Sigmoid colon (tissue), 7 donors: ENCODE measurements at places on chromosomes 12 and 14.

DNA sequence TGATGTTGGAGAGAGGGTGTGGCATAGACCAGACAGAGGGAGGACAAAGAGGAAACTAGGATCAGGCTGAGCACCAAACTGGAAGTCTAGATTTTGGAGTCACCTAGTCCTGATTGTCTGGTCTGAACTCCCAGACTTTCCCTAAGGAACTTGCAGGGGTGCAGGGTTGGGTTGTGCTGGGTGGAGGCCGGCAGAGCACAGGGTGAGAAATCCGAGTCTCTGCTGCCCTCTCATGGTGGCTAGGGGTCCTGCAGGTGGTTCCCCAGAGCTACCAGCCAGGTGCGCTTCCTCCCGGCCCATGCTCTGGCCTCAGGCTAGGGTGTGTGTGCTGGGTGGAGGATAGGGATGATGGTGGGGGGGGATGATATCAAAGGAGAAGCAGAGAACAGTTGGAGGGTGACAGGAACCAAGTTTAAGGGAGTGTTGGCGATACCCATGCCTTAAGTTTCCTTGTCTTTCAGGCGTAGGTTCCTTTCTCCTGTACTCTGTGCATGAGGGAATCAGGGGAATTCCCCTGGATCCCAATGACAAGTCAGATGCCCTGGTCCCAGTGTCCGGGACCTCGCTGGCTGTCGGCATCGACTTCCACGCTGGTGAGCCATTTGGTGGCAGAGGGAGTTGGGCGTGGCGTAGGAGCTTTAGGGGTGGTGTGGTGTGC lies 33.5 kb upstream of the NXPH4 start:
- H3K36me3 ChIP-seq: peaks cover 74% of the 10 kb centered on the region
- H3K4me3 ChIP-seq: no peak overlapping the region
- no peaks in the 10 kb centered on the region for H3K4me1 ChIP-seq
- peak; percentile 88 for DNase-seq
- H3K27me3 ChIP-seq: no peaks in the 10 kb centered on the region

- no peaks in the 10 kb centered on the region for H3K27me3 ChIP-seq
- no peak overlapping the region for H3K27ac ChIP-seq
- no peak overlapping the region for H3K4me3 ChIP-seq
- H3K4me1 ChIP-seq: no peaks in the 10 kb centered on the region
Measured at GRCh38 chr14:82046512-82047226, 513.0 kb upstream of the SEL1L start.

- peaks cover 7% of the 10 kb centered on the region for H3K27me3 ChIP-seq
- no peak for DNase-seq
- no peak overlapping the region for H3K27ac ChIP-seq
Measured at GRCh38 chr14:76337635-76338545, 38.0 kb upstream of the ESRRB start.

- H3K27ac ChIP-seq: peak overlapping the region; percentile 100
- H3K4me3 ChIP-seq: peak overlapping the region; percentile 31
- H3K4me1 ChIP-seq: peaks cover 91% of the 10 kb centered on the region
- no peaks in the 10 kb centered on the region for H3K27me3 ChIP-seq
- H3K36me3 ChIP-seq: peaks cover 18% of the 10 kb centered on the region
- DNase-seq: peak; percentile 95
Measured at GRCh38 chr12:55720894-55721444, 776 bp downstream of the RDH5 start.

DNA sequence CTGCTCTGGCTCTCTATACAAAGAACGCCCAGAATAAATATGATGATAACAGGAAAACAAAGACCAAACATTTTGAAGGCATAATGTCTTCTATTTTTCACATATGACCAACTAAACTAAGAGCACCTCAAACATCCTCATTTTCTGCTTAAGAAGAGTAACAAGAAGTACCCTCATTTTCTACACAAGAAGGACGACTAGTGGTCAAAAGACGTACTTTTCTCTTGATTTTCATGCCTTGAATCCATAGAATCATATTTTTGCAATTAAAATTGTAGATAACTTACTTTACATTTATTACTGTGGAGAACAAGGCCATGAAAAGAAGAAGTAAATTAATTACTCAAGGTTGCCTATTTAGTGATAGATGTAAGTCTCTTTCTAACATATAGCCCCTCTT lies 358.6 kb downstream of the DUSP6 start:
- no peak for DNase-seq
- H3K27ac ChIP-seq: no peak overlapping the region
- H3K36me3 ChIP-seq: no peaks in the 10 kb centered on the region
- H3K4me3 ChIP-seq: no peak overlapping the region
- no peaks in the 10 kb centered on the region for H3K27me3 ChIP-seq

DNA sequence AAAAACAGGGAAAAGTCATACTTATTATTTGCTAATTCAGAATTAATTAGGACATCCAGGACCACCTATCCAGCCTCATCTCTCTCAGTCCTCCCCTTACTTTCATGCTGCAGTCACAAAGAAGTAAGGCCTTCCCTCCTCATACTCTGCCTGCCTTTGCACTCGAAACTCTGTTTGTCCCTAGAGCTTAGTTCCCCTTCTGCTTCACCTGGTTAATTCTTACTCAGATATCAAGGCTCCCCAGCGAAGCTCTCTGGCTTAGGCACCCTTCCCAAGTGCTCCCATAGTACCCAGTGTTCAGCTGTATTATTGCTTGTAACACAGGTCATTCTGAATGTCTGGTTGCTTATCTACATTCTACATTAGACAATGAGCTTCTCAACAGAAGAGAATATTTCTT lies 81.3 kb downstream of the ERGIC2 start:
- no peak for DNase-seq
- H3K36me3 ChIP-seq: no peaks in the 10 kb centered on the region
- H3K27me3 ChIP-seq: no peaks in the 10 kb centered on the region
- H3K4me1 ChIP-seq: no peaks in the 10 kb centered on the region
- H3K27ac ChIP-seq: no peak overlapping the region
- no peak overlapping the region for H3K4me3 ChIP-seq

DNA sequence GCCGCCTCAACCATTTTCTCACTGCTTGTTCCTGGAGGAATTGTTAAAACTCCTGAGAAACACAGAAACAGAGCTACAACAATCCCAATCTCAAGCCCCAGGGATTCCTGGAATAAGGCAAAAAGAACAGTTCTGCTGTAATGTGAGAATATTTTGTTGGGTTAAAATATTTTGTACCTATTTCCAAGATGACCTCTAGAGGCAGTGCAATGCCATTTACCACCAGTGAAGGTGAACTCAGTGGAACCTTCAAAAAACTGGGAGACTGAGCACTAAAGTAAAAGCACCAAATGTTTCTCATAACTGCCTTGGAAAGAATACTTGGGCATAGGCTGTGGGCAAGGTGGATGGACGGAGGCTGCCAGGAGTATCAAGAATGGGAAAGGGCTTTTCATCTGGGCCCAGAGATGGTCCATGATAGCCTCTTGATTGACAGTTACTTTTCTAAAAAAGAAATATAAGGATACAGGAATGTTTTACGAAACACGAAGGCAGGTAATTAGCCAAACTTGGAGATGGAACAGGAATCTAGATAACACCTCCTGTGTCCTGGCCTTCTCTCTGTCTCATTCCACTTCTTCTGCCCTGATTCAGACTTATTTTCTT lies 334.0 kb upstream of the FLRT2 start:
- H3K4me1 ChIP-seq: no peaks in the 10 kb centered on the region
- H3K36me3 ChIP-seq: no peaks in the 10 kb centered on the region
- DNase-seq: no peak
- H3K27me3 ChIP-seq: no peaks in the 10 kb centered on the region
- no peak overlapping the region for H3K27ac ChIP-seq
- no peak overlapping the region for H3K4me3 ChIP-seq

DNA sequence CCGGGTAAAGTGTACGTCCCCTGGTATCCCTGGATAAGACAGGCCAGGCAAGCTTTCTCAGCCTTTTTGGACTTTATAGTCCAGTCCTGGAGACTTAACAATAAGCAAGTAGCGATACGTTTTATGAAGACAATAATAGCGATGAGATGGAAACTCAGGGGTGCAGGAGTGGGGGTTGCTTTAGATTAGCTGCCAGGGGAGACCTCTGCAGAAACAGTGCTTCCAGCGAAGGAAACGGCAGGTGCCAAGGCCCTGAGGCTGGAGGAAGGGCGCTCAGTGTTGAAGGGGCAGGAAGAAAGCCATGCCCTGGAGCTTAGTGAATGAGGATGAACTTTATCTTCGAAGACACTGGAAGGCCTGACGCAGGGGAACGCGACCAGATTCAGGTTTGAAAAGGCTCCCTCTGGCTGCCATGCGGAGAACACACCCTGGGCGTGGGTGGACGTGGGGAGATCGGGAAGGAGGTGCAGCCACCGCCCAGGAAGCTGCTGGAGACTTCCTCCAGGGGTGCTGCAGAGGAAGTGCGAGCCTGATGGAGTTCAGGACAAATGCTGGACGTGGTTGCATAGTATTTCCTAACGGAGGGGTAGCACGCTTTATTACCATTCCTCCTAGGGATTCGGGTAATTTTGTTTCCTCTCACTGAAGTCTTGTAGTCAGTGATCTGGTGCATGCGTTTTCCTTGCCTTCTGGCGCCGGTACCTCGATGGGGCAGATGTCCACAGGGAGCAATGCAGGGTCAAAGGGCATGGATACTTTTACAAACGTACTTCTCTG lies 26.1 kb upstream of the UBC start:
- H3K27me3 ChIP-seq: no peaks in the 10 kb centered on the region
- no peaks in the 10 kb centered on the region for H3K36me3 ChIP-seq
- H3K4me3 ChIP-seq: peak overlapping the region; percentile 46
- DNase-seq: peak; percentile 96
- peaks cover 30% of the 10 kb centered on the region for H3K4me1 ChIP-seq
- H3K27ac ChIP-seq: peak overlapping the region; percentile 84

- no peaks in the 10 kb centered on the region for H3K36me3 ChIP-seq
- H3K27ac ChIP-seq: no peak overlapping the region
- no peak overlapping the region for H3K4me3 ChIP-seq
- DNase-seq: no peak
Measured at GRCh38 chr14:72643317-72643801, 250.5 kb downstream of the DPF3 start.

GRCh38 chr14:31133133-31133532 lies 74.5 kb downstream of the HECTD1 start:
- H3K36me3 ChIP-seq: peaks cover 34% of the 10 kb centered on the region
- DNase-seq: no peak
- H3K4me3 ChIP-seq: no peak overlapping the region

GRCh38 chr12:55780685-55781084 lies 36.8 kb downstream of the SARNP start:
- H3K27ac ChIP-seq: no peak overlapping the region
- peaks cover 11% of the 10 kb centered on the region for H3K36me3 ChIP-seq
- no peak for DNase-seq
- no peaks in the 10 kb centered on the region for H3K4me1 ChIP-seq
- H3K27me3 ChIP-seq: no peaks in the 10 kb centered on the region

- no peaks in the 10 kb centered on the region for H3K36me3 ChIP-seq
- H3K4me3 ChIP-seq: peak within 1 kb of the TSS; percentile 82
- H3K27ac ChIP-seq: peak within 1 kb of the TSS; percentile 92
- peak; percentile 92 for DNase-seq
Measured at GRCh38 chr12:63779498-63780481, at the start of gene RXYLT1. RXYLT1 (plus strand) TSS chr12:63779909; CDS start chr12:63779961, 52 bp downstream.

- H3K27me3 ChIP-seq: no peaks in the 10 kb centered on the region
- H3K27ac ChIP-seq: no peak overlapping the region
- H3K4me3 ChIP-seq: no peak overlapping the region
- H3K36me3 ChIP-seq: no peaks in the 10 kb centered on the region
- no peaks in the 10 kb centered on the region for H3K4me1 ChIP-seq
Measured at GRCh38 chr14:52342849-52343596, 28.9 kb downstream of the PTGER2 start.

GRCh38 chr14:100048786-100049185 lies 16.4 kb upstream of the EVL start:
- H3K36me3 ChIP-seq: no peaks in the 10 kb centered on the region
- no peaks in the 10 kb centered on the region for H3K27me3 ChIP-seq
- H3K27ac ChIP-seq: peak overlapping the region; percentile 44
- DNase-seq: no peak

DNA sequence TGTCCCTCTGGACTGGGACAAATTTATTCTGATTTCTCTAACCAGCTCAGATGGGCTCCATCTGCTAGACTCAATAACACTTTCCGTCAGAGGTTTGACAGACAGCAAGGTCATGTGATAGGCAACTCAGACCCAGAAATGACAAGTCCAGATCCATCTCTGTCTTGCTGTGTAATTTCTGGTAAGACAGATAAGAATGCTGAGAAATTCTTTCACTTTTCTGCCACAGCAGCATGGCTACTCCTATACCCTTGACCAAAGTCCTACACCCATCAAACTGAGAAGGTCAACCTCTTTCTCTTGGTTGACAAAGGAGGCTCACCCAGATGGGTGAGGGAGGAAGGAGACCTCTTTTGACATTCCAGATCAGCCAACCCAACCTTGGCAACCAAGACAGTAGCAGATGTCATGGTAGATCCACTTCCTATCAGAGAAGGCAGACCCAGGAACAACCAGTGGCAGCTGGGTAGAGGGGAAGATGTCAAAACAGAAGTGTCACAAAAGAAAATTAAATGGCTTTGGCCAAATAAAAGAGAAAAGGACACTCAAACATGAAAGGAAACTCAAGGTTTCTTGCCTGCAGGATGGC lies 36.9 kb upstream of the PRKAB1 start:
- no peak overlapping the region for H3K27ac ChIP-seq
- DNase-seq: no peak
- no peaks in the 10 kb centered on the region for H3K4me1 ChIP-seq
- H3K36me3 ChIP-seq: no peaks in the 10 kb centered on the region

GRCh38 chr12:125299840-125300239 lies 234.6 kb downstream of the AACS start:
- H3K4me1 ChIP-seq: no peaks in the 10 kb centered on the region
- H3K27ac ChIP-seq: no peak overlapping the region
- H3K4me3 ChIP-seq: no peak overlapping the region
- no peaks in the 10 kb centered on the region for H3K36me3 ChIP-seq
- H3K27me3 ChIP-seq: no peaks in the 10 kb centered on the region

- H3K4me1 ChIP-seq: no peaks in the 10 kb centered on the region
- no peak overlapping the region for H3K4me3 ChIP-seq
- H3K36me3 ChIP-seq: no peaks in the 10 kb centered on the region
- no peak overlapping the region for H3K27ac ChIP-seq
- H3K27me3 ChIP-seq: no peaks in the 10 kb centered on the region
Measured at GRCh38 chr12:124179936-124180607, 114.8 kb upstream of the RFLNA start.
